ENCODE measurements at places on chromosomes 2 and 18. TPM values are rescaled to one million over a fixed set of nuclear protein-coding genes. Genes with fewer than 3 reads are reported as not detected.

DNA sequence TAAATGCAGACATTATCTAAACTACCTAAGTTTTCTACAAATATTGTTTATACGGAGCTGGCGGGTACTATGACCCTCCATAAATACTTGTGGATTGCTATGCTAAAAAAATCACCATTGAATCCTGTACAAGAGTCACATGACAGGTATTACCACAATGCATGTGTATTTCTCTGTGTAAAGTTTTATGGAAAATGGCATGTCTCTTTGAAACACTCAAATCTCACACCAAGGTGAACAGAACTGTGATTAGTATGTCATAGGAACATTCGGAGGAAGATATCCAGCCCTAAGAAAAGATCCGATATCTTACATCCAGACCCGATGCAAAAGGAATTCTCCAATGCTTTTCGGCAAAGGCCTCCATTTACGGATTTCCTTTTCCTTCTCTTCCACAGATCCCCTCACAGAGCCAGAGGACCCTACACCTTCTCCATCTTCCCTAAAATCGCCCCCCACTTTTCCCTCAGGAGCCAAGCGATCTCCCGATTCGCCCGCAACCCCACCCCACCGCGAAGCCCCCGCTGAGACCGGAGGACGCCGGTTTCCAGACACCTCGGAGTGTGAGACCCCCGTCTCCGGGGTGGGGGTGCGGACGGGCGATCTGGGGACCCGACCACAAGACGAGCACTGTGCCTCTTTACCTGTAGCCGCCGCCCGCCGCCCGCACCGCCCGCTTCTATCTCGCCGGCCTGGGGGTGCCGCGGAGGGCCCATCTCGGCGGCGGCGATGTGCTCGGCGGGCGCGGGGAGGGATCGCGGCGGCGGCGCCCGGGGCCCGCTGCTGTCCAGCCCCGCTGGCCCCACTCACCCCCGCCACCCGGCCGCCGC is 1.2 kb downstream of the SAP130 start:
- DNase-seq: no peak

DNA sequence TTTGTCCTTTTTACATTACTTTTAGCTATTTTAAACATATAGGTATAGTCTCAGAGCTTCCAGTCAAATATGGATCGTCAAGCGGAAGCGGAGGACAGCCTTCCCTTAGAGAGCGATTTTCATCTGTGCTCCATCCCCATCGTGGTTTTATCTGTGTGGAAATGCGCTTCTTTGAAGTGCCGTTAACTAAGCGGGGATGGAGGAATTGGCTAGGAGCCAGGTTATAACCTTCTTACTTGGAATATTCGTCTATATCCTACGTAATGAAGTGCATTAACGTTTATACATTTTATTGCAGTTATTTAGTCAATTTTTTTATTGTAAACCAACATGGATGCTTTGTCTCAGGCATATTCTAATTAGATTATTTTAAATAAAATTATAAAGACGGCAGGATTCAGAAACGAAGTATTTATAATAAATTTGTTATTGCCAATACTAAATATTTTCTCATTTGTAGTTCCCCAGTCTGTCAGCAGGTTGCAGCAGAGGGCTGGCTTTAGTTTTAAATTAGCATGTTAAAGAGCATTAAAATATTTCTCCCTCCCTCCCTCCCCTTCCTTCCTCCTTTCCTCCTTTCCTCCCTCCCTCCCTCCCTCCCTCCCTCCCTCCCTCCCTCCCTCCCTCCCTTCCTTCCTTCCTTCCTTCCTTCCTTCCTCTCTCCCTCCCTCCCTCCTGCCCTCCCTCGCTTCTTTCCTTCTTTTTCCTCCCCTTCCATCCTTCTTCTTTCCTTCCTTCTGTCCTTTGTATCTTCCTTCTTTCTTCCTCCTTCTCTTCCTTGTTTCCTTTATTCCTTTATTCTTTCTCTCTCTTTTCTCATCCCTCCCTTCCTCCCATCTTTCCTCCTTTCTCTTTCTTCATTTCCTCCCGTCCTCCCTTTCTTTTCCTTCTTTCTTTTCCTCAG is 80.6 kb upstream of the DOCK10 start:
- DNase-seq: peak; percentile 16

DNA sequence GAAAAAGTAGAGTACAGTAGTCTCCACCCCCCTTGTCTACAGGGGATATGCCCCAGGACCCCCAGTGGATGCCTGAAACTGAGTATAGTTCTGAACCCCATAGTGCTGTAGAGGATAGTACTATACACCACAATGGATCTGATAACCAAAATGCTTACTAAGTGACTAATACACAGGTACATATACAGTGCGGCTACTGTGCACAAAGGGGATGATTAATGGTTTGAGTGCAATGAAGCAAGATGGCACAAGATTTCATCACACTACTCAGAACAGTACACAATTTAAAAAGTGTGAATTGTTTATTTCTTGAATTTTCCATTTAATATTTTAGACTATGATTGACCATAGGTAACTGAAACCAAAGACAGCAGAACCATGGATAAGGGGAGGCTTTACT is 446.9 kb upstream of the NRP2 start:
- no peak for DNase-seq

CAPN14 gene
- total RNA-seq: not detected

GRCh38 chr2:235005023-235005422 is 53.2 kb downstream of the SH3BP4 start:
- no peak for DNase-seq

RBM43 gene
- 3.2 TPM for total RNA-seq

DNA sequence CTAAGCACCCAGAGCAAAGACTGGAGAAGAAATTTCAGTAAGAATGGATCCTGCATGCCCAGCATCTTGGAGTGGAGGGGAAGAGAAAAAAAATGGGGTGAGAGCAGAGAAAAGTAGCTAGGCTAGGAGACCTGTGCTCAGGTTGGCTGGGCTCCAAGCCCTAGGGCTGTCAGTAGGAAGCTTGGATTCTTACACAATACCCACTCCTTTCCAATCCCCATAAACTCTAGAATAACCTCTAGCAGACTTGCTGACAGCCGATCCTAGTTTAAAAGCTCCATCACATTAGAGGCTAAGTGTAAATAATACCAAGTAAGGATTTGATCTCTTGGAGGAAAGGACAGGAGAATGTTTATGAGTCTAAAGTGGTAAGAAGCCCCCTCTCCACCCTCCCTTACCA is 46.2 kb upstream of the NABP1 start:
- DNase-seq: no peak

GRCh38 chr18:74796841-74797576 is 199.3 kb downstream of the ZNF407 start:
- DNase-seq: no peak

ANKRD30B gene
- not detected for total RNA-seq

DNA sequence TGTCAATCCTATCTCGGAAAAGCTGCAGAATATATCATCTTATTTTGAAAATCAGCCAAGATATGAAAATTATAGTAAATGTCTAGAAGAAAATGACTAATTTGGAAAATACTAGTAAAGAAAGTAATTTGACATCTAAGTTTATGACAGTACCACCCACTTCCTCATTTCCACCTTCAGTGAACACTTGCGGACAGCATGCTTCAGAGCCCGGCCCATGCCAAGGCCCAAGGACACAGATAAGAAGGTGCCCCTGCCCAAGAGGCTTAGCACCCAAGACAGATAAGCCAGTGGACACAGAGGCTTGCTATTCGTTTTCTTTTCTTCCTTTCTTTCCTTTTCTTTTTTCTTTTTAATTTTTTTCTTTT is 4.8 kb upstream of the KCNG2 start:
- no peak for DNase-seq

MC2R gene
- not detected for total RNA-seq

HK2 gene
- total RNA-seq: 10.4 TPM

DNA sequence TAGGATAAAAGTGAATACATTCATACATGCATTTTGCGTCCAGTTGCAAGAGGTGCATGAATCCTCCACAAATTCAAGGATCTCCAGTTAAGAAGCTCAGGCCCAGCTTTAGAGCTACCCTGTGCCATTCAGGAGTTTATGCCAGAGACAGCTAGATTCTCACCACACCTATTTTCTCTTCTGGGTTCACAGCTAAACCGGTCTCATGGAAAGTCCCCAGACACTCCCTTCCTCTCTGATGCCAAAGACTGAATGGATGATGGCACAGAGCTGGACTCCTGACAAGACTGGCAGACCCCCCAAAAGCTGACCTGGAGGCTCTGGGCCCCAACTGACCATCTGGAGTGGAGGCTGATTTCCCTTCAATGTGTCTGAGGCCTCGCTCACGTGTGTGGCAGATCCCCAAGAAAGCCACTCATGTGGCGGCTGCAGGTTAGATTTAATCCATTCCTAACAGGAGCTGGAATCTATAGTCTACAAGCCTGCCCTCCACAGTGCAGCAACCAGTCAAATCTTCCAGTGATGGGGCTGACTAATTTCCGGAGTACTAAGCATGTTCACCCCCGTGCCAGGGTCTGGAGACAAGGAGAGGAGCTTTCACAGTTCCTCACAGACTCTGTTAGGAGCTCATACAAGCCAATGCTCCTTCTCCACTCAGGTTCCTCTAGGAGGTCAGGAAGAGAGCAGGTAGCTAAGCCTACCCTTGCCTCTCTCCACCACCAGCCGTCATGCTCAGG is 257.1 kb downstream of the BCL11A start:
- no peak for DNase-seq

DNA sequence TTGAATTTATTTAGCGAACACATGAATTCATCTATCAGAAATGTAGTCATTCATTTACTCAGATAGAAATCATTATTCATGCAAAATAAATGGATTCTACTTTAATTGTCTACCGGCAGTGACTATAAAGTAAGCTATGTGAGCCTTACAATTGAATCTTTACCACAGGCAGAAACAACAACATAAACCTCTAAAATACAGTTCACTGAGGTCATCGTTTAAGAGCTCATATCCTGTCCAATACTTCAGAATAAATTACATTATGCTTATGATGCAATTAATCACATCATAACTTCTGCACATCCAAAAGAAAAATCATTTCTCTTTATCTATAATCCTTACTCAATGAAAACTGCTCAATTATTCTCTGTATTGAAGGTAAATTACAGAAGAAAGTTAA is 244.7 kb downstream of the HNMT start:
- DNase-seq: no peak

Measured in NCI-H460 (cell line).